ENCODE measurements at places on chromosomes 7 and 10.

DNA sequence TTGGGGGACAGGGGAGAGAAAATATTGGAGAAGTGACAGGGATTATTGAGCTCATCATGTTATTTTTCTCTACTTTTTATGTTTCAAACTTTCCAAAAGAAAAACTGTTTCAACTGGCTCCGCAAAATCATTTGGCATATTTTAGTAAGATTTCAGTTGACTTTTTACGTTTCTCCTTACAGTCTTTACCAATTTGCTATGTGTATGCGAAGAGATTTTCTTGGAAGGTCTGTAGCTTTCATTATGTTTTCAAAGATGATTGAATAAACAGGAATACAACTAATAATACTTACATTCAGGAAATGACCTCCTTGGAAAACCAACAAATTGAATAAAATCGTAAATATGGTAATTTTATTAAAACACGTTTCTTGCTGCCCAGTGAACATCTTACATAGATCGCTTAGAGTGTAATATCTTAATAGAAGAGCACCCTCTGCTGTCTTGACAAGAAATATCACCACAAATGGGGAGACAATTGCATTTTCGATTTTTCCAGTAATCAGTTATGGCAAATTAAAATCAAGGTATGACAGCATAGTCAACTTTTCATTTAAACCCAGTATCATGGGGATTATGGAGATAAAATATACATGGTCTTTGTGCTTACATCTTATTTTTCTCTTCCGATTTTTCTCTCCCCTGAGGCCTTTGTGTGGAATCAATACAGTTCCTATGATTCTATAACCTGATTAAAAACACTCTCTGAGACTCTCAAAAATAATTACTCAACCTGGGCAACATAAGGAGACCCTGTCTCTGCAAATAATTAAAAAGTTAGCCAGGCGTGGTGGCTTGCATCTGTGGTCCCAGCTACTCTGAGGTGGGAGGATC, 43.1 kb downstream of the MBL2 start:
- DNase-seq: no peak

- no peak for DNase-seq
Measured at GRCh38 chr10:124027651-124028050, 65.7 kb downstream of the CHST15 start.

DNA sequence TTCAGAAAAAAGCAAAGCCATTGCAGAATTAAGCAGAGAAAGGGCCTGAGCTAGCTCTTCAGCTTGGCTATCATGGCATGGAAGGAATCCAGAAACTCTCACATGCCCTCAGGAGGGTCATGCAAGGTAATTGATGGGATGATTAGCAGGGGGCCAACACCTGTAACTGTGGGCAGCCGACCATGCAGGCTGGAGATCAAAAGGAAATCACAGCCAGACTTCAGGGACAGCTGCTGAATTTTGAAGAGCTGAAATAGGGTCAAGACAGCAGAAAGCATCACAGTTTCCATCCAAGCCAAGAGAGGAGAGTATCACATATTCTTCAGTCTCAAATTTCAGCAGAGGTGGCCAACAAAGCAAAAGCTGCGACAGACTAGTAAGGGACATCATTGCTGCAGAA, 239.6 kb upstream of the STEAP1 start:
- DNase-seq: no peak

DNA sequence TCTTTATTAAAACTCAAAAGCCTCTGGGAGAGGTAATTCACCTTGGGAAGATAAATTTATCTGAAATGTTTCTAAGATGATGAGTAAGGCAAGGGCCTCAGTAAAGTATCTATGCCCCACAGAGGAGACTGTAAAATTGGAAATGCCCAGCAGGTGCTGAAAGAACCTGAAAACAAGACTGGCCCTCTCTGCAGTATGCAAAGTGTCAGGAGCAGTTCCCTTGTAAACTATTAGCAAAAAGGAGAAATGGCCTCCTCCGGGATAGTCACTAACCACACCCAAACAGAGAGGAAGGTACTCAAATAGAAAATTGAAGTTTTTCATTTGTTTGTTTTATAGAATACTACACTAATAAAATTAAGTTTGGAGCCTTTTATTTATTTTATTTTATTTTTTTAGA, 81.2 kb downstream of the FZD1 start:
- DNase-seq: no peak

GRCh38 chr7:95441042-95441823, 6.4 kb upstream of the PON2 start:
- DNase-seq: no peak
